H4 (cell line): ENCODE measurements at places on chromosomes 6 and 20. TPM values are rescaled to one million over a fixed set of nuclear protein-coding genes. Genes with fewer than 3 reads are reported as not detected.

Gene FAM217A
- not detected in 2 replicates for total RNA-seq

Gene PNLDC1
- total RNA-seq = not detected in 2 replicates

Gene STMND1
- not detected in 2 replicates for total RNA-seq

Gene CRISP2
- total RNA-seq = 0.08 and 0.23 TPM in 2 replicates

Gene FAM83C
- total RNA-seq = not detected in 2 replicates

Gene PHACTR3
- total RNA-seq = 0.29 TPM in 1 of 2 replicates, not detected in the other

Gene ADGRF4
- total RNA-seq = 0.25 and 0.81 TPM in 2 replicates

Gene NOX3
- not detected in 2 replicates for total RNA-seq

Gene SNAI1
- total RNA-seq = 5.5 and 10.5 TPM in 2 replicates
